ENCODE measurements at places on chromosomes 3 and 15. TPM values are rescaled to one million over a fixed set of nuclear protein-coding genes. Genes with fewer than 3 reads are reported as not detected.
A peak's percentile ranks its signal among the peaks of the same experiment; 100 is the strongest.

DNA sequence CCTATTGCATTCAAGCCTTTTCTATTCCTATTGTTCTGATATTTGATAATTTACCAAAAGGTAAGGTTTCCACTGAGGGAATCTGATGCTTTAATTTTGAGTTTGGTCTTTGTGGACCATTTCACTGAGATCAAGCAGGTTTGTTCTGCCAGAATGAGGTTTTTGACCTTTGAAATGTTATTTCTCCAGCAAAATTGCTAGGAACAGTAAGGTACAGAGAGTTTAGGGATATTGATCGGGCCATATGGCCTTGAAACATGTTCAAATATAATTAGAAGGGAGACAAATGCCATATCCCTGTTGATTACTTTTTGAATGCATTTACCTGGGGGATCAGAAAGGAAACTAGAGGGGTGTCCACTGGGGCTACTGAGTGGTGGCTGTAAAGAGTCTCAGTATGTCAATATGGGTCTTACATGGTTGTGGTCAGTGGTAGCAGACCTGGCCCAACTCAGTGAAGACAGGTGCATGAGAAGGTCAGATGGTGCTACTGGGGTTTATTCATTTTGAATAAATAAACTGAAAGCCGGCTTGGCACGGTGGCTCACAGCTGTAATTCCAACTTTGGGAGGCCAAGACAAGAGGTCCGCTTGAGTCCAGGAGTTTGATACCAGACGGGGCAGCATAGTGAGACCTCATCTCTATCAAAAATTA, 100.2 kb downstream of the SV2B start:
- no peak for DNase-seq
- peaks cover 4% of the 10 kb centered on the region for H3K4me1 ChIP-seq
- no peaks in the 10 kb centered on the region for H3K36me3 ChIP-seq
- no peak overlapping the region for H3K4me3 ChIP-seq

GRCh38 chr15:38945551-38946298, 381.1 kb upstream of the RASGRP1 start:
- H3K36me3 ChIP-seq: no peaks in the 10 kb centered on the region
- no peak overlapping the region for H3K4me3 ChIP-seq
- H3K27ac ChIP-seq: no peak overlapping the region
- H3K4me1 ChIP-seq: peaks cover 16% of the 10 kb centered on the region
- peaks cover 3% of the 10 kb centered on the region for H3K27me3 ChIP-seq
- no peak for DNase-seq

DNA sequence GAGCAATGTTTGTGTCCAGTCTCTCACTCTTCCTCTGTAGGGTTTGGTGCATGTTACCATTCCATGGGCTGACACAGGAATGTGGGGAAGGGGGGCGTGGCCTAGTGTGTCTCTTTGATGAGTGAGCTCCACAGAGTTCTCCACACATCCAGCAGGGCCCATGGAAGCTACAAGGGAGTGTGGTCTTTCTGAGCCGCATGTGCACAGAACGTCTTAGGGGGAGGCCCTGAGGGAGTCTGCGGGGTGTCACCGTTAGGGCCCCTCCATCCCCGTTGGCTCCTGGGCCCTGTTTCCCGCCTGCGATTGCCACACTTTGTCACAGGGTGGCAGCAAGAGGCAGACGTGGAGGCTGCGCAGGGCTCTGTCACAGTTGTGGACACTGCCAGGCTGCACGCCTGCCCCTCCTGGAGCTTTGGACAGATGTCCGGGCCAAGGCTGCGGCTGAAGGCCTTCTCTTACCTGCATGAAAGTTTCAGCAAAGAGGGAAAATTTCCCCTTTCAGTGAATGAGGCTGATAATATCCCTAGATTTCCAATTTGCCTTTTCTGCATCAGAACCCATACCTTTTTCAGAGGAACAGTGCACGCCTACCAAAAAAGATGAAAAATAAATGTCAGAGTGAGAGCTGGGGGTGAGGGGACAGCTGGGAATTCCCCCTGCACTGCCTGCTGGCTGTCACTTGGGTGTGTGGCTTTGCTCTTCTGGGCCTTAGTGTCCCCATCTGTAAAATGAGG, 24.3 kb downstream of the CACNA2D3 start:
- DNase-seq: no peak
- no peaks in the 10 kb centered on the region for H3K36me3 ChIP-seq
- H3K27me3 ChIP-seq: peaks cover 32% of the 10 kb centered on the region
- no peak overlapping the region for H3K4me3 ChIP-seq

DNA sequence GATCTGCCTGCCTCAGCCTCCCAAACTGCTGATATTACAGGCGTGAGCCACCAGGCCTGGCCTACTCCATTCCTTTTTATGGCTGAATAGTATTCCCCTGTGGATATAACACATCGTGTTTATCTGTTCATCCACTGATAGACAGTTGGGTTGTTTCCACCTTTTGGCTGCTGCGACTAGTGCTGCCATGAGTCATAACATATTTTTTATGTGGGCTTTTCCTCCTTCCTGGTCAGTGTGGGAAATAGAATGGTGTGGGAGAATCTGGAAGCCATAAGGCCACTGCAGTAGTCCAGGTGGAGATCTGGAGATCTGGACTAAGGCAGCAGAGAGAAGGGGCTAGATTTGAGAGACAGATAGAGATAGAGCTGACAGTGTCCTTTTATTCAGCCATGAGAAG, 16.2 kb downstream of the LCMT2 start:
- H3K36me3 ChIP-seq: no peaks in the 10 kb centered on the region
- H3K4me3 ChIP-seq: no peak overlapping the region
- H3K4me1 ChIP-seq: no peaks in the 10 kb centered on the region
- H3K27me3 ChIP-seq: peaks cover 57% of the 10 kb centered on the region

Gene MESP2
- not detected for total RNA-seq

- H3K27ac ChIP-seq: no peak overlapping the region
- DNase-seq: no peak
- H3K4me1 ChIP-seq: peaks cover 4% of the 10 kb centered on the region
These were observed 31.9 kb downstream of the ROBO2 start for GRCh38 chr3:77071809-77072208.

Gene CX3CR1
- 0.21 TPM for total RNA-seq

- no peak for DNase-seq
- no peak overlapping the region for H3K27ac ChIP-seq
- H3K4me3 ChIP-seq: no peak overlapping the region
- no peaks in the 10 kb centered on the region for H3K36me3 ChIP-seq
These were observed 78.8 kb upstream of the CTNNB1 start for GRCh38 chr3:41120460-41120859.

- H3K27ac ChIP-seq: peak overlapping the region; percentile 50
- no peak for DNase-seq
- H3K27me3 ChIP-seq: no peaks in the 10 kb centered on the region
- H3K36me3 ChIP-seq: peaks cover 11% of the 10 kb centered on the region
- H3K4me3 ChIP-seq: peak overlapping the region; percentile 18
- peaks cover 25% of the 10 kb centered on the region for H3K4me1 ChIP-seq
These were observed 154.3 kb upstream of the BHLHE40 start for GRCh38 chr3:4824926-4825325.

DNA sequence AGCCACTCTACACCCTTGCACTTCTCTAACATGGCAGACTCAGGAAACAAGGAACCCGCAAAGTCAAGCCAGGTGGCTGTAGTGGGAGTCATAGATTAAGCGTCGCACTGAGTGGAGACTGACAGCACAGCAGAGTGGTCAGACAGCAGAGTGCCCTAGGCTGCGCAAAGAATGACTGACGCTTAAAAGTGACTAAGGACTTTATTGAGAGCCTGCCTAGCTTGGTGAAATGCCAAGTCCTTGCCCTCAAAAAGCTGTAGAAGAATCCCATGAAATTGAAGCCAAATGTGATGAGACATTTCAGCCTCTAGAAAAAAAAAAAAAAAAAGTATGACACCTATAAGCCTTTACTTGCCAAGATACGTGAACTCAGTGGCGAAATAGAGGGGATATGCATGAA, 30.2 kb downstream of the NCEH1 start:
- H3K4me3 ChIP-seq: no peak overlapping the region
- DNase-seq: no peak
- peaks cover 13% of the 10 kb centered on the region for H3K4me1 ChIP-seq
- H3K27me3 ChIP-seq: no peaks in the 10 kb centered on the region

Gene WDR73
- 51.8 TPM for total RNA-seq

DNA sequence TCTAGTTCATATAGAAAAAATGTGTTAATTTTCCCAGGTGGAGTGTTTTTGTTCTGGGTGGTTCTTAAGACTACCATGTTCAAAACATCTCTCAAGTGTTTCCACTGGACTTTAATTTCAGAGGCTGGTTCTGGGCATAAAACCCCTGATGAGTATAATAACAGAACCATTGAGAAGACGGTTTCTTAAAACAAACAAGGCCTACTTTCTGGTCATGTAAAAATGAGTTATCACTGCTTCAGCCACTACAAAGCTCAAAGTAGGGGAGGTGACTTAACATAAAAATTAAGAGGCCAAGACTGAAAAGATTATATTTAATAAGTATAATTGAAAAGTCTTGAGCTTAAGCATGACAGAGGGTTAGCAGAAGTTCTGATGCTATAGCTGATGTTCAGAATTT, 33.8 kb downstream of the RYR3 start:
- no peak overlapping the region for H3K4me3 ChIP-seq
- no peaks in the 10 kb centered on the region for H3K4me1 ChIP-seq
- H3K27ac ChIP-seq: no peak overlapping the region
- no peak for DNase-seq
- H3K36me3 ChIP-seq: no peaks in the 10 kb centered on the region
- no peaks in the 10 kb centered on the region for H3K27me3 ChIP-seq

- H3K27ac ChIP-seq: no peak overlapping the region
- no peak for DNase-seq
- no peaks in the 10 kb centered on the region for H3K36me3 ChIP-seq
These were observed 39.7 kb downstream of the SEMA5B start for GRCh38 chr3:122987736-122988319.

GRCh38 chr15:38263251-38263650, 10.6 kb downstream of the SPRED1 start:
- H3K27me3 ChIP-seq: no peaks in the 10 kb centered on the region
- H3K4me3 ChIP-seq: no peak overlapping the region
- H3K27ac ChIP-seq: no peak overlapping the region

- no peaks in the 10 kb centered on the region for H3K27me3 ChIP-seq
- no peak for DNase-seq
- no peak overlapping the region for H3K27ac ChIP-seq
- H3K36me3 ChIP-seq: no peaks in the 10 kb centered on the region
- H3K4me1 ChIP-seq: peaks cover 9% of the 10 kb centered on the region
These were observed 13.2 kb downstream of the TNIK start for GRCh38 chr3:171446801-171447578.

Gene CPNE9
- total RNA-seq: 0.59 TPM

DNA sequence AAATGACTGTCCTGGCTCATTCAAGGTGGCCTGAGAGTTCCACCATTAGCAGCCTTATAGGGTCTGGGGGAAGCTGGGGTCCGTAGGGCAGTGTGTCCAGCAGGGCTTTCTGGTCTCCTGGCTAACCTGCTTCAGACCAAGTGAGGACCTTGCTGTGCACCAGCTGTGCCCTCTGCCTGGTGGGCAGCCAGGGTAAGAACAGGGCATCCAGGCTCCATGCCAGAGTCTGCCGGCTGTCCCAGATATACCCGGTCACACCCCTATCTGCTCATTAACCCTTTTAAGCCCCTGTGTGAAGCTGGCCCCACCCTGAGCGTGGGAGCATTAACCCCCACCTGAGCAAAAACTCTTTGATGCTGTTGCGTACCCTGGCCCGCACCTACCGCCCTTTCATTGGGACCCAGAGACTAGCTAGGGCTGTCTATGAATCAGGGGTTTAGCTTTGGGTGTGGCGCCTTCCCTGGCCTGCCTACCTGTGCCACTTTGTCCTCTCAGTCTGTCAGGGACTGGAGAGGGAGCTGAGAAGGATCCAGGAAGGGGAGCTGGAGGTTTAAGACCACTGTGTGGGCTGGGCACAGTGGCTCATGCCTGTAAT, 17.6 kb downstream of the SEMA3F start:
- DNase-seq: no peak
- no peak overlapping the region for H3K4me3 ChIP-seq
- peaks cover 4% of the 10 kb centered on the region for H3K4me1 ChIP-seq
- H3K27me3 ChIP-seq: no peaks in the 10 kb centered on the region

DNA sequence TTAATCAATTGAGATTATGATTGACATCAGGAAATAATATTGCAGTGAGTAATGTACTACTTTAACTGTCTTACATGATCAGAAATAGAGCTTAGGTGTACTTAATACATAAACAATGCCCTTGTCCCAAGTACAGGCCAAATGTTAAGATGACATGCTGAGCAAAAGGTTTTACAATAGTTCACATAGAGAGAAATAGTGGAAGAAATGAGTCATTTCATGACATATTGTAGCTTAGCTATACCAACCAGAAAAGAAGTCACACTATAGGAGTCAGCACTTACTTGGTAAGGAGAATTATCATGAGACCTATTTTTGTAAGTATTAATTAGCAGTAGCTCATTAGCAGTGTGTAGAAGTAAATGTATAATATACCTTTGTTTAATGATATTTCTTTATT, 96.4 kb upstream of the NANOGP8 start:
- H3K27ac ChIP-seq: no peak overlapping the region
- H3K27me3 ChIP-seq: no peaks in the 10 kb centered on the region
- peaks cover 14% of the 10 kb centered on the region for H3K4me1 ChIP-seq
- DNase-seq: no peak
- no peaks in the 10 kb centered on the region for H3K36me3 ChIP-seq
- H3K4me3 ChIP-seq: no peak overlapping the region

- no peak overlapping the region for H3K27ac ChIP-seq
- peaks cover 43% of the 10 kb centered on the region for H3K4me1 ChIP-seq
- H3K36me3 ChIP-seq: no peaks in the 10 kb centered on the region
- H3K4me3 ChIP-seq: no peak overlapping the region
- DNase-seq: no peak
These were observed 59.8 kb upstream of the PSMD6 start for GRCh38 chr3:64082961-64083541.

Gene FRMD5
- total RNA-seq: 3.8 TPM

DNA sequence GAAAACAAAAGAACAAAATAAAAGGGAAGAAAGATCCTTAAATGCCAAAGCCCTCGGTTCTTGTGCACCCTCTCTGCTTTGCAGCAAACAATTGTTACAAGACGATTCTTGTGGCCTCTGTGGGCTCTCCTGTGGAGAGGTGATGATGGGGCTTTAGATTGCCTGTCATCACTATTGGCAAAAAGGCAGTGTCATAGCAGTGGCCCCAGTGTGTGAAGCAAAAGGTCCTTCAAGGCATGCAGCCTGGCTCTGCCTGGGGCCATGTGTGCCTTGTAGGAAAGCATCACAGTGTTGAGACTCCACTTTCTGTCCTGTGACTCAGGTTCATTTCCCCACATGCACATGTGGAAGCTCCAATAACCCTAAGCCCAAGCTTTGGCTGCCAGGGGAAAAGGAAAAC, 43.7 kb downstream of the POC1A start:
- H3K27ac ChIP-seq: no peak overlapping the region
- peaks cover 26% of the 10 kb centered on the region for H3K4me1 ChIP-seq
- H3K27me3 ChIP-seq: no peaks in the 10 kb centered on the region
- H3K36me3 ChIP-seq: peaks cover 4% of the 10 kb centered on the region
- no peak for DNase-seq

Gene TGM5
- 0.71 TPM for total RNA-seq

Gene GPX1
- total RNA-seq: 114 TPM

- peaks cover 17% of the 10 kb centered on the region for H3K36me3 ChIP-seq
- H3K27ac ChIP-seq: no peak overlapping the region
- no peak overlapping the region for H3K4me3 ChIP-seq
- H3K27me3 ChIP-seq: no peaks in the 10 kb centered on the region
- no peak for DNase-seq
- H3K4me1 ChIP-seq: peaks cover 34% of the 10 kb centered on the region
These were observed 126.4 kb downstream of the ADAMTS9 start for GRCh38 chr3:64561325-64561843.

Gene HCN4
- total RNA-seq: 3.8 TPM

All from type B pancreatic cell (in vitro differentiated cells).